Cardiac muscle cell (in vitro differentiated cells and primary cell): ENCODE measurements at places on chromosomes 4 and X.

DNA sequence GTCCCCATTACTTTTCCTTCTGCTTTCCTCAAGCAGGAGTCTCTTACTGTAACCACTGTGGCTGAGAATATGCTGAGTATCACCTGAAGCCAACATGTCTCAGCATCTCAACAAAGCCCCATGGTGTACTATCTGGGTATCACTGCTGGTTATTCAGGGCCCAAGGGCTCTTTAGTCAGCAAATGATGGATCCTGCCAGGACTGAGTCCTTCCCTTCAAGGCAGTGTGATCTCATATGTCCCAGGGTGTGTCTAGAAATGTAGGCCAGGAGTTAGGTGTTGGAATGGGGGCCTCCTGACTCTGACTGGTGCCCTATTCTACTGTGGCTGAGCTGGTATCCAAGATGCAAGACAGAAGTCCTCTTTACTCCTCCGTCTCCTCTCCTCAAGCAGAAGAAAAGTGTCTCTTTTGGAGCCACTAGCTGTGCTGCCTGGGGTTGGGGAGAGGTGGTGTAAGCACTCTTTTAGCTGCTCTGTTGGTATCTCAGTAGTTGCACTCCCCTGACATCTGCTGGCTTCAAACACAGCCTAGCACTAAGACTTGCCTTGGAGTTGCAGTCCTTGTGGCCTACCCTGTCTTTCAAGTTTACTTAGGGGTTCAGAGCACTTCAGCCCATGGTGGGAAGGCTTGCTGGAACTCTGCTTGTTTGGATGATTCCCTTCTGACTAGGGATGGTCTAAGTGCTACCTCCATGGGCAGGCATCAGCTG lies 28.6 kb downstream of the OCIAD2 start:
- no peaks in the 10 kb centered on the region for H3K27me3 ChIP-seq
- H3K4me1 ChIP-seq = no peaks in the 10 kb centered on the region
- no peaks in the 10 kb centered on the region for H3K36me3 ChIP-seq
- H3K27ac ChIP-seq = no peak overlapping the region
- H3K4me3 ChIP-seq = no peak overlapping the region

DNA sequence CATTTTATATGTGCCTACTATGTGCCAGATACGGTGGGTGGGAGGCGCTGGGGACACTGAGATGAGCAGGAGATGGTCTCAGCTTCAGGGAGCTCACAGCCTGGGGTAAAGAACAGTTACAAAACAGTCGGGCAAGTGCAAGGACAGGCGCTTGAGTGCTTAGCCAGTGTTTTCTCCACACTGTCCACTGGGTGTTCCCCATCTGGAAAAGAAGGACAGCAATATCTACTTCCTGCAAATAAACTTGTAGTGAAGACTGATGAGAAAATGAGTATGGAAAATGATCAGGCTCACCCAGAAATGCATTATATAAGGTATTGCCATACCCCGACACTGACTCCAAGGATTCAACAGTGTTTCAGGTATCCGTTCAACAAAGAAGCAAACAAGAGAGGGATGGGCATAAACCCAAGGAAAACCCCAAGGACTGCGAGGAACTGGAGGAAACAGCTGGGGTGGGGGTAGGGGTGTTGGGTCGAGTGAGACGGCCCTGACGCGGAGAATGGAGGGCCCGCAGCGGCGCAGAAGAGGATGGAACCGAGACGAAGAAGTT lies 835 bp downstream of the TMEM185A start:
- no peaks in the 10 kb centered on the region for H3K27me3 ChIP-seq
- no peak for DNase-seq
- no peaks in the 10 kb centered on the region for H3K36me3 ChIP-seq
- no peaks in the 10 kb centered on the region for H3K4me1 ChIP-seq

- no peak overlapping the region for H3K27ac ChIP-seq
- DNase-seq = no peak
- no peaks in the 10 kb centered on the region for H3K27me3 ChIP-seq
Measured at GRCh38 chr4:22884157-22884556, 191.4 kb downstream of the GBA3 start.

DNA sequence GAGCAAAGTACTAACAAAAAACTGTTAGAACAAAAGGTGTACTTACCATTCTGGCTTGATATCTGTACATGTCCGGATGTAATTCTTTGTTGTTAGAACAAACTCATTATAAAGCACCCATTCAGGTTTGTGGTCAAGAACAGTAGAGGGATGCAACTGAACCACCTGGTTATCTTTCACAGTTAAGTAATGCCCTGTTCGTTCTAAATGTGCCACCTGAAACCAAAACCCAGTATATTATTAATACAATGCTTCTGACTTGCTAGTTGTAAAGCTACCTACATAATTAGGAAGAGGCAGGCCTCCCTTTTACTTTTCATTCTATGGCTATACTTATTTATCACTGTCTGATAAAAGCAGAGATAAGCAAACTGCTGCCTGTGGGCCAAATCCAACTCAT lies 54.8 kb downstream of the DHX15 start:
- no peaks in the 10 kb centered on the region for H3K4me1 ChIP-seq
- no peak for DNase-seq
- peak overlapping the region; percentile 20 for H3K27ac ChIP-seq
- no peak overlapping the region for H3K4me3 ChIP-seq

- peaks cover 11% of the 10 kb centered on the region for H3K4me1 ChIP-seq
- H3K27me3 ChIP-seq = no peaks in the 10 kb centered on the region
- H3K36me3 ChIP-seq = no peaks in the 10 kb centered on the region
- no peak overlapping the region for H3K27ac ChIP-seq
- no peak for DNase-seq
Measured at GRCh38 chr4:151798678-151799416, 38.0 kb upstream of the GATB start.

- no peaks in the 10 kb centered on the region for H3K4me1 ChIP-seq
- peak; percentile 83 for DNase-seq
- H3K36me3 ChIP-seq = no peaks in the 10 kb centered on the region
- no peak overlapping the region for H3K4me3 ChIP-seq
- no peak overlapping the region for H3K27ac ChIP-seq
- H3K27me3 ChIP-seq = no peaks in the 10 kb centered on the region
Measured at GRCh38 chr4:150209140-150209829, 131.0 kb downstream of the DCLK2 start.

- H3K4me1 ChIP-seq = no peaks in the 10 kb centered on the region
- peak; percentile 26 for DNase-seq
- H3K4me3 ChIP-seq = no peak overlapping the region
- H3K27ac ChIP-seq = no peak overlapping the region
- no peaks in the 10 kb centered on the region for H3K27me3 ChIP-seq
- no peaks in the 10 kb centered on the region for H3K36me3 ChIP-seq
Measured at GRCh38 chr4:146472404-146472803, 49.3 kb downstream of the SLC10A7 start.

GRCh38 chr4:60296386-60296785 lies 903.7 kb upstream of the ADGRL3 start:
- H3K27ac ChIP-seq = no peak overlapping the region
- no peaks in the 10 kb centered on the region for H3K36me3 ChIP-seq
- H3K4me1 ChIP-seq = no peaks in the 10 kb centered on the region
- no peak overlapping the region for H3K4me3 ChIP-seq
- no peaks in the 10 kb centered on the region for H3K27me3 ChIP-seq
- no peak for DNase-seq

DNA sequence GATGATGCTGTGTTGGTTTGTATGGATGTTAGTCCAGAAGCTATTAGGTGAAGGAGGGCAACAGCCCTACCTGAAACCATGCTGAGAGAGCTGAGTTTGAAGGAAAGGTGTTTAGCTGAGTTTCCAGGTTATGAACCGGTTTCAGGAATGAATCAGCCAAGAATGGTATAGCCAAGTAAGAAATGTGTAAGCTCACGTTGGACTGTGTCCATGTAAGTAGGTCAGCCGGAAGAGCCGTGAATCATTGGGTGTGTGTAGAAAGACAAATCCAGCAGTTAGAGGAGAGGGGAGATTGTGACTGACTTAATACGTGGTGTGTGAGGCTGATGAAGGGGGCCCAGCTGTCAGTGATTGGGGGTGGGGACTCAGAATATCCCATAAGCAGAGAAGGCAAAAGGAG lies 77.2 kb upstream of the SPIN4 start:
- H3K4me3 ChIP-seq = no peak overlapping the region
- no peaks in the 10 kb centered on the region for H3K4me1 ChIP-seq
- H3K36me3 ChIP-seq = no peaks in the 10 kb centered on the region
- DNase-seq = no peak

GRCh38 chr4:116926631-116927295 lies 158.6 kb downstream of the TRAM1L1 start:
- no peak for DNase-seq
- H3K27me3 ChIP-seq = peaks cover 32% of the 10 kb centered on the region
- no peaks in the 10 kb centered on the region for H3K36me3 ChIP-seq
- no peaks in the 10 kb centered on the region for H3K4me1 ChIP-seq

DNA sequence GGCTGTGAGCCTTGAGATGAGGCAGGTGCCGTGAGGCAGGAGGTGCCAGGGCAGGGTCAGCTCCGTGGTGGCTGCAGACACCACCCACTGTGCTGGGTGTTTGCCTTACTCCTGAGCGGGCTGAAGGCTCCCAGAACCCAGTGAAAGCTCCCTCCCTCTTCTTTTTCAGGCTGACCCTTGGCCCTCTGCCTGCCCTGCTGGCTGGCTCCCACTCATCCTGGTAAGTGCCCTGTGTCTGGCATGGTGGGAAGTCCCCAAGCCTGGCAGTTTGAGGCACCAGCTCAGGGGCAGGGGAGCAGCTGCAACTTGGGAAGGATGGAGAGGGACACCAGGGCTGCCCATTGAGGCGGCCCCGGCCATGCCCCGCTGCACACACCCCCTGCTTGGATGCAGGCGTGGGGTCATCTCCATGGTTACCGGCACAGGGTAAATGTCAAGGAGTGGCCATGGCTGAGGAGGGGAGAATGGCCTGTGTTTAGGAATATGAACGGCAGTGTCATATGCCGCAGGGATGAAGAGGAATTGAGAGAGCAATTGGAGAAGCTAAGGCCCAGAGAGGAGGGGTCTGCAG lies 16.8 kb downstream of the SH3BP2 start:
- H3K27ac ChIP-seq = no peak overlapping the region
- no peaks in the 10 kb centered on the region for H3K27me3 ChIP-seq
- H3K4me1 ChIP-seq = peaks cover 9% of the 10 kb centered on the region
- H3K4me3 ChIP-seq = no peak overlapping the region

DNA sequence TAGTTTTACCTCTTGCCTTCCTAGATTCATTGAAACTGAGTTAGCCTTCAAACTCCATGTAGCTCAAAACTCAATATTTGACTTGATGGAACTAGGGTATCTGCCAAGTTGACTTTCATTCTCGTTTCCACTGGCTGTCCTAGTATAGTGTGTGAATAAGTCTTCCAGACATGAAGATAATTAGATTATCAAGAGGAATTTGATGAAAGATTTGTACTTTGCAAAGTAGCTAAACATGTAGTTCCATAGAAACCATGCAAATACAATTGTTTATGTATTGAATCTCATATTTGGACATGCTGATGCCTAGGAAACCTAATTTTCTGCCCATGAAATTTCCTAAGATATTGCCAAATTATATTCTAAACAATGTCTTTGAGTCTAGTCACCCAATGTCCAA lies 297.5 kb downstream of the ARHGAP24 start:
- no peak overlapping the region for H3K4me3 ChIP-seq
- no peak overlapping the region for H3K27ac ChIP-seq
- H3K27me3 ChIP-seq = no peaks in the 10 kb centered on the region
- H3K4me1 ChIP-seq = peaks cover 12% of the 10 kb centered on the region

DNA sequence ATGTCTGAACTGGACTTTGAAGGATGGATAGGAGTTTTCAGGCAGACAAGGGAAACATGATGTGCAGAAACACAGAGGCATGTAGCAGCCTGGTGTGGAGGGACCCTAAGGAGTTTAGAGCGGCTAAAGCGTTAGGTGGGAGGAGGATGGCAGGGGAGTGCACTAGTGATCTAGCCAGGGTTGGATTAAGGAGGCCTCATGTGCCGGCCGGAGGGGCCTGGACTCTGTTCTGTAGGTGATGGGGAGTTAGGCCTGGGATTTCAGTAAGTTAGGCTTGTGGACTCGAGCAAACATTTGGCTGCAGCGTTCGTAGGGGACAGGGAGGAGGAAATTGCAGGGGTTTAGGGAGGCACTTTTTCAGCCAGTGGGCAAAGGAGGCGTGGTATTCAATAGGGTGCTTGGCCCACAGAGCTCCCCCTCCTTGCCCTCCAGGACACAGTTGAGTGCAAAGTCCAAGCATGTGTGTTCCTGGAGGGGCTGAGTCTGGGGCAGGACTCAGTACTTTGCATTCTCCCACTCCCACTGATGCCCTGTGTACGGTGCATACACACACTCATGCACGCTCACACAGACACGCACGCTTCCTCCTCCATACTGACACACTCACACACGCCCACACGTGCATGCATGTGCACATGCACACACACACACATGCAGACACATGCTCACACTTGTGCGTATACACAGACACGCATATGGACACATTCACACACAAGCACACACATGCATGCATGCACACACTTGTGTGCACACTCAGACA lies 18.6 kb downstream of the PSAPL1 start:
- no peak overlapping the region for H3K27ac ChIP-seq
- DNase-seq = no peak
- peaks cover 10% of the 10 kb centered on the region for H3K4me1 ChIP-seq

DNA sequence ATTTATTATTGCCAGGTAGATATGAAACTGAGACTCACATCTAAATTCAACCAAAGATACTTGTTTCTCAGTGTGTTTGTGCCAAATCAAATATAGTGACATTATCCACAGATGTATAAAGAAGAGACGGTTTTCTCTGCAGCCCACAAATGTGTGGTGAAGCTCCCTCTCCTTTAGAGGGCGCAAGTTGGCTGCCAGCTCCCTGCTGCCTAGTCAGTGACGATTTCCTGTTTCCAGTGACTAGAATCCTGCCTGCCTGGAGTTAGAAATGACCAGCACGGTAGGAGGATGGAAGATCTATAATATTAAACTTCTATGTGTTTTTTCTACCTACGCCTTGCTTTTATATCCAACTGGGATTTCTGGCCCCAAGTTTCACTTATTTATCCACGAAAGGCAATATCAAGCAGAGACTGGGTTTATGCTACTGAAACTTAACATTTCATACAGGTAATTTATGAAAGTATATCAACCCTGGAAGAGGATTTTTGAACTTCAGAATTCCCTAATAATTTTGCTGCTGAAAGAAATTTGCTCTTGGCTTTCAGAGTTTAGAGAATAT lies 1793.7 kb upstream of the TENM3 start:
- H3K27me3 ChIP-seq = no peaks in the 10 kb centered on the region
- peak; percentile 55 for DNase-seq
- no peaks in the 10 kb centered on the region for H3K4me1 ChIP-seq
- H3K27ac ChIP-seq = no peak overlapping the region
- H3K36me3 ChIP-seq = no peaks in the 10 kb centered on the region

- no peaks in the 10 kb centered on the region for H3K36me3 ChIP-seq
- no peaks in the 10 kb centered on the region for H3K4me1 ChIP-seq
- DNase-seq = no peak
- H3K27ac ChIP-seq = no peak overlapping the region
- no peaks in the 10 kb centered on the region for H3K27me3 ChIP-seq
Measured at GRCh38 chr4:150593996-150594395, 12.0 kb downstream of the MAB21L2 start.

- H3K27ac ChIP-seq = no peak overlapping the region
- peak; percentile 60 for DNase-seq
- H3K4me1 ChIP-seq = no peaks in the 10 kb centered on the region
- H3K27me3 ChIP-seq = no peaks in the 10 kb centered on the region
- no peaks in the 10 kb centered on the region for H3K36me3 ChIP-seq
- no peak overlapping the region for H3K4me3 ChIP-seq
Measured at GRCh38 chr4:136741468-136741867, 790.8 kb downstream of the PCDH18 start.
